ENCODE measurements at places on chromosomes 2 and 18.

GRCh38 chr2:196821195-196821594, 12.0 kb upstream of the C2orf66 start:
- no peak for DNase-seq

DNA sequence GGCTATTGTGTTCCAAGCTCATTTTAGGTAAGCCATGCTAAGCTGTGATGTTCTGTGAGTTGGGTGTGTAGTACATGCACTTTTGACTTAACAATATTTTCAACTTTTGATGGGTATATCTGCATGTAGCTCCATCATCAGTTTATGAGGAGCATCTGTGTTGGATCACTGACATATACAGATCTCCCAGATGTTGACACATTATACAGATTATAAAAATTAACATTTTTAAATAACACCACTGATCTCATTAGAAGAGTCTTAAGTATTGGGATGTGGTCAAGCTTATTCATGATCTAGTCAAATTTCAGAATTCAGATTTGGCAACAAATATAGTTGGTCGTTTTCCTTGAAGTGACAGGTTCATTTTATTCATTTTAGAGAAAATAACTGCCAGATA, 51.7 kb downstream of the CAB39 start:
- no peak for DNase-seq

DNA sequence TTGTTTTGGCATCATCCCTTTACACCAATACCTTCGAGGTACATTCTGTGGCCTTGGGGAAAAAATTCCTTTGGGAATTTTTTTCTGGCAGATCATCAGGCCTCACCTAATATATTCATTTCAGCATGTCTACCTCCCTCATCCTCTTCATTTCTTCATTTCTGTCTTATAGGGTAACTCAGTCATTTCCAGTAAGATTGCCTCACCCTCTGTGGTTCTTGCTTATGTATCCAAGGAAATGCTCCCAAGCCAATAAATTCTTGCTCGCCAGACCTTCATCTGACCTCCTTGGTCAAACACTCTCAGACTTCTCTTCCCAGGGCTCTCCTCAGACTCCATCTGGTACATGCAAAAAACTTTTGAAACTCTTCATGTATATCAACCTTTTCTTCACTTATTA, 265.6 kb downstream of the TMX3 start:
- no peak for DNase-seq

DNA sequence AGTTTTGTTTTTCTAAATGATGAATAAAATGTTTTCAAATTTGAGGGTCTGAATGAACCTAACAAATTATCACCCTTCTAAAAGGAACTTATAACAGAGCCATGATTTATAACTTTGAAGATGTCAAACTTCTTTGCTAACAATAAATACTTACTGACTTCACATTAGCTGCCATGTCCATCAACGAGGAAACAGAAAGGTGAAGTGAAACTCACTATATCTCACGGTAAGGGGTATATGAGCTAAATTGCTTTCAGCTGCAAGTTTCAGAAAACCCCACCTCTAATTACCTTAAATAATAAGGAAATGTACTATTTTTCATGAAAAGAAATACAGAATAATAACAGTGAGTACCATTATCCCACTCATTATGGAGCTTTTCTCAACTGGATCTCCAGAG, 350.8 kb upstream of the NT5C1B start:
- DNase-seq: no peak

DNA sequence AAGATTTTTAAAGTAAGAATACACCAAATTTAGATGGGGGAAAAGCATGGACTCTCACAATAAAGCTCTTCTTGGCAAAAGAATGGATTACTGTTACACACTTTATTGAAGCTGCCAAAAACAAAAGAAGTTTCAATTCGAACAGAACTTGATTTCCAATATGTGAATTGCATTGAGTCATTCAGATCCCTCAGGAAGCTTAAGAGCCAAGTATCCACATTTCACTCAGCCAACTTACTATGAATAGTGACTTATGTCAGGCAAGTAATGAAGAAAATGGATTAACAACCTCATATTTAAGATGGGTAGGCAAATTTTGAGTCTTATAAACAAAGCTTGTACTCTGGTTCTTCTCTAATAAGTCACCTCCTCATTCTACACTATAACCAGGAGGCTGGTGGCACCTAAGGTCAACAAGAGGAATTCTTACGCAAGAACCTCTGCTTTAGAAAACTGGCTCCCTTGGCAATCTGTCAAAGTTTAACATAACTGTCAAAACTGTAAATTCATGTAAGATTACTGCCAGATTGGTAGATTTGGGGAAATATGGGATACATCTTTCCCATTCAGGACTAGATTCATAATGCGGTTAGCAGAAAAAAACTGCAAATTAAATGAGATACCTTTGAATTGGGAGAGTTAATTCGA, 6.0 kb downstream of the HADHA start:
- DNase-seq: no peak

- no peak for DNase-seq
These were observed 213.4 kb downstream of the TMEM163 start for GRCh38 chr2:134505446-134505845.
